Ecto neural progenitor cell (in vitro differentiated cells): ENCODE measurements at places on chromosomes 5 and 9.

DNA sequence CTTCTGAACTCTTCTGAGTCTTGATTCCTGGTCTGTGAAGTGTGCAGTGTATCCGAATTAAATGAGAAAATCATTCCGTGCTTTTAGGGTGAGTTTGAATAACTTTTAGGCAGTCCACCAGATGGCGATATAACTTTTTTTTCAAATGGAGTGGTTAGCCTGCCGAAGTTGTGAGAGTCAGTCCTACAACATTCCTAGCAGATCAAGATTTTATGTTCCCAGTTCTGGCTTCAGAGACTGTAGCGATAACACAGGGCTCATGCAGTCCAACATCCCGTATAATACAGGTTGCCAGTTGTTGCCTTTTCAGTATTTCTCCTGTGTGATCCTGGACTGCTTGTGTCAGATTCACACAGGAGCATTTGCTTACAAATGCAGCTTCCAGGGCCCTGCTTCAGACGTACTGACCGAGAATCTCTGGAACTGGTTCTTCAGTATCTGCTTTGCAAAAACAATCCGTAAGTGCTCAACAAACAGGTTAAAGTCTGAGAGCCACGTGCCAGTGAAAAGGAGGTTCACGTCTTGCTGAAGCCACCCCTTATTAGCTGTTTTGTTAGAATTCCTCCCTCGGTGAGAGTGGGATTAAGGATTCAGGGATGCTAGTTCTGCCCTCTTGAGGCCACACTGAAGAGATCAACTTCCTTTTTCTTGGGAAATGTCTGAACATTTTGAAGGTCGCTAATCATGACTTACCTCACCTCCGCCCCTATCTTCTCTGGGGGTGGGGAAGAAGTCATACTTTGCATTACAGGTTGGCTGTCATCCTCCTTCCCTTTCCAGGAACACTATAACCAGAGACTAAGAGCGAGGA is 22.8 kb downstream of the SMIM3 start:
- peak; percentile 69 for DNase-seq

DNA sequence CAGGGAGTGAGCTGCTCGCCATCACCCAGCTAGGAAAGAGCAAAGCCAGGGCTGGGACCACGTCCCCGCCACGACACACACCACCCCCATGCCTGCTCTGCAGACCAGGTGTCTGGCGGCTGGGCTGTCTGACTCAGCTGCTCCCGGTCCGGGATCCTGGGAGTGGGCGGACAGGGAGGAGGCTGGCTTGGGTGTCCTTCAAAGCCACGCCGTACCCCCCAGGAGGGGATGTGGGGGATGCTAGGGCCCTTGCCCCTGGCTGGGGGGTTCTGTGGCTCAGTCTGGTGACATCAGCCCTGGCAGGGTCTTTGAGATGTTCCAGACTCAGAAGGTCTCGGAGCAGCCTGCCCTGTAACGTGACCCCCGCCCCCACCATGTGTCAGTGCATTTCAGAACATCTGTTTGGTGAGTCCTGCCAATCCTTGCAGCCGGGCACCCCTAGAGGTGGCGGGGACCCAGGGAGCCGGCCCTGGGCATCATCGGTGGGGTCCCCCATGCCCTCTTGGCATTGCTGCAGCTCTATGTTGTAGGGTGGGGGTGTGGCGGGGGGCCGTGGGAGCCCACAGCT is 62.3 kb downstream of the HMCN2 start:
- no peak for DNase-seq

DNA sequence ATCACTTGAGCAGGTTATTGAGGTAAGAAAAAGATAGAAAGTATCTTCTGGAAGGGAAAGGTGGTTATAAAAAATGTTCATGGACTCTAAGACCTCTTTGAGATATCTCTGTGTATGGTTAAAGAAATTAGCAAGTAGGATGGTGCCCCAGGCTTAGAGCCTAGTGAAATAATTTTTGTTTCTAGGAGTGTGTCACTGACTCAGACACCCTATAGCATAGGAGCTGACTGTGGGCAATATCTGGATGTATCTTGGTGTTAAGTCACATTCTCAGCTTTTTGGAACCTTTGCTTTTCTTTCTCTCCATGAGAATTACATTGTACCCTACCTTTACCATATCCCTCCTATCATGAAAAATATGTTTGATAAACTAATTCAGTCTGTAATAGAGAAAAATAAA is 12.0 kb downstream of the MACIR start:
- DNase-seq: no peak

DNA sequence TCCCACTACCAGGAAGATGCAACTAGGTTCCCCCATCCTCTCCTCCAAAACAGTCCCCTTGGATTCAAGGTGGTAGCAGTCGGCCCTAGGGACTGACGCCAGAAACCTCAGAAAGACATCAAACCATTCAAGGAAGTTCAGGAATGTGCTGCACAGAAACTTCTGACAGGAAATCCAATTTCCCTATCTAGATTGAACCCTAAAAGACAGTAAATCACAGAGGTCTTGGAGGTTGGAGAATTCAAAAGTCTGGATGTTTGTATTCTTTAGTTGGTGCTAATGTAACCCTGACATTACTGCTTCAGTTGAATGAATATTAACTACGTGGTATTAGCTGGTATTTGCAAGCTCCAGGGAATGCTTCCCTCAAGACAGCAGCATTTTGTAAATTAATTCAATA is 125.3 kb downstream of the SYK start:
- DNase-seq: no peak

GRCh38 chr5:177384134-177384533 is at the start of gene SLC34A1:
Gene SLC34A1 (plus strand): TSS chr5:177384434. CDS start chr5:177385742, 1,308 bp downstream.
- DNase-seq: no peak

GRCh38 chr5:32057187-32058096 is 116.7 kb downstream of the GOLPH3 start:
- no peak for DNase-seq

GRCh38 chr9:10050016-10050415 is 562.8 kb downstream of the PTPRD start:
- no peak for DNase-seq

- no peak for DNase-seq
These were observed 147.9 kb downstream of the PIP5K1B start for GRCh38 chr9:68852941-68853340.

GRCh38 chr9:121510766-121511550 is 11.3 kb upstream of the GGTA1 start:
- no peak for DNase-seq

DNA sequence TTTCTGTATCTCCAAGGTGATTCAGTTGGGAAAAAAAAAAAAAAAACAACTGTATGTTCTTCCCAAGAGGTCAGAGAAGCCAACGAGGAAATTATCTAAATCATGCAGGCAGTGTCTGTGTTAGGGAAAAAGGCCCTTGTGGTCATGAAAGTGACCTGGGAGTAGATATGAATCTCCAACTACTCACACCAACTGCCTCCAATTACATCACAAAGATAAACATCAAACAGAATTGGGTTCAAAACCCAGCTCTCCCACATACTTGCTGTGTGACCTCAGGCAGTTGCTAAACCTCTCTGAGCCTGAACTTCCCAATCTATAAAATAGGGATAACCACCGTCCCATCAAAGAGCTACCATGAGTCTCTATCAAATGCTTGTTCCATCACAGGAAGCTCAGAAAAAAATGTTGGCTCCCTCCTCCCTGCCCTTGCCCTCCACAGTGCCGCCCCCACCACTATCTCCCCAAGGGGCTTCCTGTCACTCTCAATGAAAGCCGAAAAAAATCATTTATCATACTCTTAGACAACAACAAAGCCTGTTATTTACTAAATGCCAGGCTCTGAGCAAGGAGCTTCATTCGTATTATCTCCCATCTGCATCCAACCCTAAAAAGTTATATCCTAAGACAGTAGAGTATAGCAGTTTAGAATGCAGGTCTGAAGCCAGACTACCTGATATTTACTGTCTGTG is 42.9 kb downstream of the CDK5RAP2 start:
- DNase-seq: no peak

DNA sequence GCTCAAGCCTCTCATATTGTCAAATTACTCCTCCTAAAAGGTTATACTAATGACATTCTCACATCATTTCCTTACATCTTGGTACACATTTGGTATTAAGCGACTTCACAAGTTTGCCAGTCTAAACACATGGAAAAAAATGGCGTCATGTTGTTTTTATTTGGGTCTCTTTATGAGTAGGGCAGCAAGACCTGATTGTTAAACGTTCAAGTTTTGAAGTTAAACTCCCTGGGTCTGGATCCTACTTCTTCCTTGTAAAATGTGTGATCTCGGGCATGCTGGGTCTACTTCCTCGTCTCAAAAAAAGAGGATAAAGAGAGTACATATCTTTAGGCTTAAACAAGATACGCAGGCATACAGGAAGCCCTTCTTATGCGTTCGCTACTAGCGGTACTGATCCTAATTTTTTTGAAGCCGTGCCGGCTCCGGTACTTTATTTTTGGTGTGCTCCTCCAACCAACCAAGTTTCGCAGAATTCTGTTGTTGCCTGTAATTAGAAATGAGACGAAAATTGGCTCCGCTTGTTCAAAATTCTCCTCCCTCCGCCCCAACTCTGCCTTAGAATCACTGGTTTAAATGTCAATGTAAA is 596 bp upstream of the CDC37L1 start:
- no peak for DNase-seq

DNA sequence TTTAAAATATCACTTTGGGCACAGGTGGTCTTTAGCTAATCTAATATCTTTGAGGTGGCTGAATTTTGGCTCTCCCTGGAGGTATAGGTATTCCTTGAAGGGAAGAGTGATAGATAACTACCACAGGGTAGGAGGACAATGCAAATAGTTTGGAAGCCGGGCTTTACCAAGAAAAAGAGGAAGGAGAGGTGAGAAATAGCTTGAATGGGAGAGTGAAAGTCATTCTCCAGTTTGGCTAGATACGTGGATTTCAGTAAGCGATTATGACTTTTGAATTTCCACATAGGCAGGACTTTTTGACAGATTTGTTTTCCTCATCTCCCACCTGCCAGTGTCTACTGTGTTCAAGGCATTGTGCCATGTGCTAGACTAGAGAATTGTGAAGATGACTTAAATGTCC is 45.5 kb downstream of the RASA1 start:
- DNase-seq: no peak

DNA sequence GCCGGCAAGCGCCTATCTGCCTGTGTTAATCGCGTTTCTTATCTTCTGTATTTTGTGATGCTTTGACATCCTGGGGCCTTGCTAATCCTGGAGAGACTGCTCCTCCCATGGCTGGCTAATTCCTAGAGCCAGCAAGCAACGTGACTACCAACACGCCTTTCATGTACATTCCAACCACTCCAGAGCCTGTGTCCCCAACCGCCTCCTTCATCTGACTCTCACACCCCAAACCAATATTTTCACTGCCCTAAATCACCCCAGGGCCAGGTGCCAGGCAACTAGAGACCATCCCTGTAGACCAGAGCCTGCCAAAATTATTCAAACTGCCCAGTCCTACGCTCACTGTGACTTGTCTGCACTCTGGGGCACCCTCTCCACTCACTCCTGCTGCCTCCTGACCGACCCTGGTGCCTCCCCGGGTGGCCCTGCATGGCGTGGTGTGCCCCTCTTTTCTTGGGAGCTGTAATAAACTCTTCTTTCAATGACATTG is 50.5 kb upstream of the COL5A1 start:
- DNase-seq: no peak

GRCh38 chr9:92393686-92394085 is 10.7 kb downstream of the OGN start:
- no peak for DNase-seq

DNA sequence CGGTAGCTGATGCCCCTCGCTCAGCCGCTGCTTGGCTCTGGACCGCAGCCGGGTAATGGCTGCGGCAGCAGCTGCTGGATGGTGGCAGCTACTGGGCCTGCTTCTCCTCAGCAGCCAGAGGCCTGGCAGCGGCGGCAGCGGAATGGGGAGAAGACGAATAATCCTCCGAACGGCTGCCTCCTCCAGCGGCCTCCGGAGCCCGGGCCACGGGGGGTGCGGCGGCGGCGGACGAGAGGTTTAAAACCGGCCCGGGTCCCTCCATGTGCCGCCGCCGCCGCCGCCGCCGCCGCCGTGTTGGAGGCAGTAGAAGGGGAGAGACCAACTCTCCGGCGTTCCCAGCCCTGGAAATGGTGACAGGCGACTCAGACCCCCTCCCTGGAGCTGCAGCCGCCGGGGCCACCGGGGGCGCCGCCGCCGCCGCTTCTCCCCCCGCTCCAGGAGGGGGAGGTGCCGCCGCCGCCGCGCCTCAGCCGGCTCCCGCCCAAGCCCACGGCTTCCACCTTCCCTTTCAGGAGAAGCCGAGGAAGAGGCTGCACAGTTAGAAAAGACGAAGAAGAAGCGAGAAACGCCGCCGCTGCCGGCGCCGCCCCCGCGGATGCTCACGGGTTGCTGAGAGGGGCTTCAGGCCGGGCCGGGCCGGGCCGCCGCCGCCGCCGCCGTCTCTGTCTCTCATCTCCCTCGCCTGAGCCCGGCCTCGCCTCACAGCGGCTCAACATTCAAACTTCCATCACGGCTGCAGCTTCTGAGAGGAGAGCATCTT is 118.4 kb upstream of the PRSS3 start:
- peak; percentile 83 for DNase-seq

GRCh38 chr5:101977729-101978345 is 318.2 kb downstream of the SLCO4C1 start:
- DNase-seq: no peak

DNA sequence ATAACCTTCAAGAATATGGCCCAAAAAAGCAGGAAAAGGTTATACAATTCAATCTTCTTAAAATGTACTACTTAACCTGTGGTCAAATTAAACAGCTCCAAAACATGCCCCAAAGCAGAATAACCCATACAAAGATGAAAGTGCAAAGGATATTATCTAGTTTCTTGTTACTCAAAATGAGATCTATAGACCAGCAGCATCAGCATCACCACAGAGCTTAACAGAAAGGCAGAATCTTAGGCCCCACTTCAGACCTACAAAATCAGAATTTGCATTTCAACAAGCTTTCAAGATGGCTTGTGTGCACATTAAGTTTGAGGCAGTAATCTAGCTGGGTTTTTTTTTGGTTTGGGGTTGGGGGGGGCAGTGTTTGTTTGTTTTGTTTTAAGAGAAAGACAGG is 54.0 kb downstream of the SCAI start:
- DNase-seq: no peak

DNA sequence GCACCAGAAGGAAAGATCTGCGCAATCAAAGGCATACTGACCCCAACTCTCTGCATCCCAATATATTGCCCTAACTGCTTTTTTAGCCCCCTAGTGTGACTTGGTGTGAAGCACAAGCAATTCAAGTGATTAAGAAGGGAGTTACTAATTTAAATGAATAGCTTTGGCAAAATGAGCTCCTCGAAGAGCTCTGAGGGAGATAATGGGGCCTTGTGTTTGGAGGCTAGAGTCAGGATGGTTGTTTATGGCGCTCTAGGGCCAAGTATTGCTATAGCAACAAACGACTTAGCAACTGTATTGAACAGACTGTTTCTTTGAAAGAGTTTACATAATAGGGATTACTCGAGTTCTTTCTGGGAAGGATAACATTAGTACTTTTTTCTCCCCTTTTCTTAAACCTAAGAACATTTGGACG is 11.5 kb upstream of the C5orf58 start:
- DNase-seq: peak; percentile 51
